ENCODE measurements at places on chromosomes 13 and 19.

DNA sequence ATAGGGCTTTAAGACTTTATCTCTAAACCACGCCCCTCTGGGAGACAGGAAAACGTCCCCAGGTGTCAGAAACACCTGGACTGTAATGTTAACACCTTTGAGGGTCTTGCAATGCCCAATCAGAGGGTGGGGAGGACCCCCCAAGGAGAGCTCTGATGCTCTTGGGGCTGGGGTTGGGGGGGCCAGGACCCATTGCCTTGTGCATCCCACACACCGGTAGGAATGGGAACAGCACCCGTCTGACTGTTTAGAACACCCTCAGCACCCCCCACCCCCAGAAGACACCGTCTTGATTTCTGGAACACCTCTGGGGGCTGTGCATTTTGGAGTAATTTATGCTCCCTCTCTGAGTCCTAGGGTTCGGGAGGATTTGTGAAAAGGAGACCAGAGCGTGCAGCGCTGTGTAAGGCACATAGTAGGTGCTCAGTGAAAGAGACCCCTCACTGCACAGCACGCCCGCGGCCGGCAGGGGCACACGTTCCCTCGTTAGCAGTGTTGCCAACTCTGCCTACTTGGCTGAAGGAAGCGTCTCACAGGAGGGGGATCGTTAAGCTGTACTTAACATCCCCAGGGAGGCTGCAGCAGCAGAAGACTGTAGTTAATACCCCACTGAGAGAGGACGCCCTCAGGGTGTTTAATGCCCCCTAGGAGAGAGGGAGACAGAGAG, 2.8 kb upstream of the ERFL start:
- no peak for DNase-seq

DNA sequence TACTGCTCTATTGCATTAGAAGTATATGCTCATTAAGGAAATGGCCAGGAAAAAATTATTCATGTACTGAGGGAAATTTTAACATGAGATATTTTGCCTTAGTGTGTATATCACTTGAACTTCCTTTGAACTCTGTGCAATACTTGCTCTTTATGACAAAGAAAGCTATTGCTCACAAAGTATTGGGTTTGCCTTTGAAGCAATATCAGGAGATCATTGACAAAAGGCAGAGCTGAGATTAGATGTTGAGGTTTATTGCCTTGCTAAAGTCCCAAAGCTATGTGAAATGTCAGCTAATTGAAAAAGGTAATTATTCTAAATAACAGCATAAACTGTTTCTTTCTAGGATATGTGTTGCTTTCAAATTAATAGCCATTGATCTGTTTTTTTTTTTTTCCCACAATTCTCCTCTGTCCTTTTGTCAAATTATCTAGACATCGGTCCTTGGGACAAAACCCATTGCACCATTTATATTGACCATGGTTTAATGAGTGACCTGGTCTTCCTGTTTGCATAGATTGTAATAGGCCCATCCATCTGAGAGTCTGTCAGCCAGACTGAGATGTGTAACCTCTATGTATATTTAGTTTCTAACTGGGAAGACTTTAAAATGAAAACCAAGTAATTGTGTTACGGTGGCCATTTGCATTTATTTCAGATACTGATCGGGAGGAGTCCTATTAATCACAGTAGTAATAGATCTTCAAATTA, 752.7 kb upstream of the GPC6 start:
- no peak for DNase-seq

GRCh38 chr13:77865622-77866021, 53.0 kb downstream of the EDNRB start:
- DNase-seq, result no peak

GRCh38 chr19:17411801-17412200, 6.4 kb upstream of the BST2 start:
- no peak for DNase-seq

DNA sequence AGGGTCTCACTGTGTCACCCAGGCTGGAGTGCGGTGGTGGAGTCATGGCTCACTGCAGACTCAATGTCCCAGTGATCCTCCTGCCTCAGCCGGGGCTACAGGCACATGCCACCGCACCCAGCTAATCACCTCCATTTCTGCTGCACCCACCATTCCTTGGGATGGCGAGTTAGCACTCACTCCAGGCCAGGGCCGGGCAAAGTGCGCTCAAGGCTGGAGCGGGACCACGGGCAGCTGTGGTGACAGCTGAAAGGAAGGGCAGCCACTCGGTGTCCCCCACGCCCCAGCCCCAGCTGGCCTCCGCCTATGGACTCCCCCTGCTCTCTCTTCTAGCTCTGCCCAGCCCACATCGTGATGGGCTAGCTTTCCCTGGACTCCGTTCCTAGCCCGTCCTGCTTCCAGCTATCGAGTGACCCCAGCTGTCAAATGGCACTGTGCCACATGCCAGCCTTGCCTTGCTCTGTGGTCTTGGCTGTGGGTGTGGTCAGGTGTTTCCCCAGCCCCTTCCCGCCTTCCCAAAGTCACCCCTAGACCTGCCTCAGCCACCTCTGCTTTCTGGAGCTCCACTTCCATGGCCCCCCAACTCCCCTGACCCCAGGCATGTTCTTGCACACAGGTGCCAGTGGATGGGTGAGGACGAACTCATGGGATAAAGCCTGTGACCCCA, 4.1 kb downstream of the MICOS13 start:
- no peak for DNase-seq

DNA sequence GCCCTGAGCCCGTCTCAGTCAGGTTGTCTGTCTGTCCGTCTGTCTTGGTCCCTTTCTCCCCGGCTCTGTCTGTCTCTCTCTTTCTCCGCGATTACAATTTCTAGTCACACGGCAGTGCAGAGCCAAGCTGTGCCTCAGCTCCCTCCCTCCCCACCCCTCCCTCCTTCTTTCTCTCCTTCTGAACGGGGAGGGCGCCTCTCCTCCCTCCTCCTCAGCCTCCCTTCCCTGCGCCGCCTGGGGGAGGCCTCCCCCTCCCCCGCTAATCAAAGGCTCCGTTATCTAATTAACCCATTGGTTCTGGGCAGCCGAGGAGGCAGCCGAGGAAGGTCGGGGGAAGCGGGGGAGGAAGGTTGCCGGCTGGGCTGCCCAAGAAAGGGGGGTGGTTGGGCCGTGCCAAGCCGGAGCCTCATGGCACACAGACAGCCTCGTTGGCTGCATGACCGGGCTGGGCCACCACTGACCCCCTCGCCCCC, 16.5 kb downstream of the LRRC4B start:
- no peak for DNase-seq

DNA sequence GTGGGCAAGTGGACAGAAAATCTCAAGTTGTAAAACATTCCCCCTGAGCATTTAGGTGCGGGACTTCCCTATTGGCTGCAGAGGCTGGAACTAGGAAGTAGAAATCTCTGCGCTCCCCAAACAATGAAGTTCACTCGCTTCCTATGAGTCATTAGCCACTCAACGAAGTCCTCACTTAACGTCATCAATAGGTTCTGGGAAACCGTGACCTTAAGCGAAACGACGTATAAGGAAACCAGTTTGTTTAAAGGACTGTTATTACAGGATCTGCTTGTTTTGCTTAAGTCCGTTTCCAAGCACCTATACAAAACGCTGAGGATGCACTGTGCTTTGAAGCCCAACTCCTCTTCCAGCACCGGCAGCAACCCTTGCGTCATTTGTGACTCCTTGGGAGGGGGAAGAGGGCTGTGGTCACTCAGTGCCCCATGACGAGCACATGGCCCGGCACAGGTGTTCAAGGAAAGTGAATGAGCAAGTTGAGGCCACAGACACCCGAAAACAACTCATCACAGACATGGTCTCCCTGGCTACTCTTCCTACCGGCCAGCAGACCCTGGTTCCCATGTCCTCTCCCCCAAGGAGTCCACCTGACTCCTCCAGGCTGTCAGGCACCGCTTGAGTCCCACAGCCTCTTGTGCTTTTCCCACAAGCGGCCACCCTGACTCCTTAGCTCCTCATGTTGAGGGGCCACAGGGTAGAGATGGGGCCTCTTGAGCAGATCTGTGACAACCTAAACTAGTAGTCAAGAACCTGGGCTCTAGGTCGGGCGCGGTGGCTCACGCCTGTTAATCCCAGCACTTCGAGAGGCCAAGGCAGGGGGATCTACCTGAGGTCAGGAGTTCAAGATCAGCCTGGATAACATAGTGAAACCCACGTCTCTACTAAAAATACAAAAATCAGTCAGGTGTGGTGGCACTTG, 4.8 kb downstream of the RPS16 start:
- DNase-seq, result no peak

GRCh38 chr19:5953030-5953589, 24.8 kb downstream of the RANBP3 start:
- DNase-seq, result no peak

- no peak for DNase-seq
Observed at GRCh38 chr13:96793404-96793755, 200.9 kb downstream of the OXGR1 start.

DNA sequence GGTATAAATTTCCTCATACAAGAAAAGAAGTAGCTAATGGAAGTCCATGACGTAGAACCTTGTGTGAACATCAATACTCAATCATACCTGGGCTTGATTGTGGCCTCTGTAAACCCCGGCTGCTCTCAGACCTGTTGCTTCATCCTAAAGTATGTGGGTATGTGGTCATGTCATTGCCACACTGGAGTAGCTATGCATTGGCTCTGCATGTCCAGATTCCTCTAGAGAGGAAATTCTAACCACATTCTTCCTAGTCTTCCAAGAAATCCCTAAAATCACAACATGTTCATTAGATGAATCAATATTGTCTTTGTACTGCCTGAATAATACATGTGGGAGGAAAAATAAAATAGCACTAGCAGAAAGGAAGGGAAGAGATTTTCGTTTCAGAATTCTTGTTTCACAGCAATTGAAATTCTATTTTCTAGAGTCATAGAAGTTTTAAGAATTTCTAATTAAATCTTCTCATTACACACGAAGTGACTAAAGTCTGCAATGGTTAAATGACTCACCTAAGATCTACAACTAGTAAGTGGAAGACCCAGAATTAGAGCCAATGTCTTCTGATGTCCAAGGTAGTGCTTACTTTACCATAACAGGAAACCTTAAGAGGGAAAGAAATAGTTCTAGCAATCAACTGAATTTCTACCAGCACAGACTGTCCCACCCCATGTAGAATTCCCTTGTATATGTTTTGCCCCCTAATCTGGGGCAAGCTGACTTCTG, 28.0 kb downstream of the RXFP2 start:
- no peak for DNase-seq

- no peak for DNase-seq
Observed at GRCh38 chr19:39131255-39131755, 5.7 kb downstream of the PAK4 start.

- no peak for DNase-seq
Observed at GRCh38 chr13:42946927-42947326, 45.1 kb downstream of the EPSTI1 start.

- DNase-seq, result peak; percentile 31
Observed at GRCh38 chr19:17841810-17842662, 5.7 kb downstream of the JAK3 start.

- no peak for DNase-seq
Observed at GRCh38 chr13:101327871-101328270, 88.4 kb downstream of the NALCN start.

DNA sequence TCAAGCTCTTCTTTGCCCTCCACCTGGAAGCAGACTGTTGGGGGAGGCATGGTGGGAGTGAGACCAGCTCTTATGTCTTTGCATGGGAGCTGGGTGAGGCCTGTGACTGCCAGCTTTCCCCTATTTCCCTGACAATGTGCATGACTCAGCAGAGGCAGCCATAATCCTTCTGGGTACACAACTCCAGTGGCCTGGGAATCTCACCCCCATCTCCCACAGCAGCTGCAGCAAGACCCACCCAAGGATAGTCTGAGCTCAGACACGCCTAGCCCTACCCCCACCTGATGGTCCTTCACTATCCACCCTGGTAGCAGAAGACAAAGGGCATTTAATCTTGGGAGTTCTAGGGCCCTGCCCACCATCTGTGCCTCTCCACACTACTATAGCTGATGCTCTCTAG, 41.4 kb upstream of the FGF14 start:
- no peak for DNase-seq

DNA sequence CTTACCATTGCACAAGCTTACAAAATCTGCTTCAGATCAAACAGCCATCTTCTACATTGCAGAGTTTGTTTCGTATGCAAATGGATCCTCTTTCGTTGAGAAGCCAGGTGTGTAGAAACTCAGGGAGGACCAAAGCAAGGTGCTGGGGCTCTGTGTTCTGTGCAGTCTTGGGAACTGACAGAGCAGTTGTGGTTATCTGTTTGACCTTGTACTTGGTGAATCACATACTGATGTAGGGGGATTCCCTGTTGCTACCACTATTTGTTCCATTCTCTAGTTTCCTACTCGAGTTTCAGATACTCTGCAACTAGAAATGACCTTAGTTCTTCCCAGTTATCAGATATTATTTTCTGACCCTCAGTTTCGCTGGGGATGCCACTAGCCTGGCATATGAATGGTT, 95.2 kb upstream of the CLDN10 start:
- DNase-seq, result no peak

- DNase-seq, result no peak
Observed at GRCh38 chr19:58059671-58060078, 593 bp downstream of the ZNF135 start.

DNA sequence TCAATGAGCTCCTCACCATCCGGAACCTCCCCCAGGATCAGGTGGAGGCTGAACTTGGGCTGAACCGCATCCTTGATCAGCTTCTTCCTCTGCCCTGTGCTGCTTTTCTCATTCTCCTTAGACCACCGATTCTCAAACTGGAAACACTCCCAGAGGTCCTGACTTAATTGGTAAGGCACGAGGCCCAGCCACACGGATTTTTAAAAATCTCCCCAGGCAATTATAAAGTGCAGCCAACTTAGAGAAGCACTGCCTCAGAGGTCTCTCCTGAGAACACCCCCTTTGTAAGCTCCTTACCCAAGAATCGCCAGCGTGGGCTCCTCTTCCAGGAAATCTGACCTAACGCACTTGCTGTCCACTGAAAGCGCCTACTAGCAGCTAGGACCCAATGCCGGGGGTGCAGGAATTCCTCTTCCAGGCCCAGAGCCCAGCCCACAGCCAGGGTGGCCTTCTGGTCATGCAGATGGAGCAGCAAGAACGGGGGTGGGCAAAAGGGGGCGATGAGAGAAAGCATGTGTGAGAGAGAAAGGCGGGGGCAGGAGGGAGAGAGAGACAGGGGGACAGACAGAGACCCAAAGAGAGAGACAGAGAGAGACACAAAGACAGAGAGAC, 66.9 kb upstream of the CACNA1A start:
- DNase-seq, result no peak

DNA sequence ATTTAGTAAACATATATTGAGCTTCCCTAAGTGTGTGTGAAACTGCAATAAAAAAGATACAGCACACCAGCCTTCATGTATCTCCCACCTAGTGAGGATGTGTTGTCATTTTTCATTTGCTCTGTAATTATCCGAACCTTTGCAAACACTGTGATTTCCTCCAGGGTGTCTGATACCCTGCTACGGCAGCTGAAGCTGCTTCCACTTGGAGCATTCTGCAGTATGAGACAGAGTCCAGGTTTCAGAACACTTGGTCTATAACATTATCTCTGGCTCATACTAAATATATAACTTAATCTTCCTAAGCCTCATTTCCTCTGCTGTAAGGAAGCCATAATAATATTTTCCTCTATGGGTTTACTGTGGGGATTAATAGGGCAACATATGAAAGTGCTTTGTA, 1338.1 kb upstream of the SLC10A2 start:
- DNase-seq, result no peak

- DNase-seq, result no peak
Observed at GRCh38 chr13:99558570-99559180, 57.4 kb downstream of the TM9SF2 start.

Data from activated CD8-positive, alpha-beta memory T cell treated with anti-CD3 and anti-CD28 coated beads for 4 hours (primary cell).